Activated CD4-positive, alpha-beta T cell treated with anti-CD3 and anti-CD28 coated beads, Interleukin-2, amount 50 U/mL, for 48 hours (primary cell): ENCODE measurements at places on chromosomes 2 and 18.

DNA sequence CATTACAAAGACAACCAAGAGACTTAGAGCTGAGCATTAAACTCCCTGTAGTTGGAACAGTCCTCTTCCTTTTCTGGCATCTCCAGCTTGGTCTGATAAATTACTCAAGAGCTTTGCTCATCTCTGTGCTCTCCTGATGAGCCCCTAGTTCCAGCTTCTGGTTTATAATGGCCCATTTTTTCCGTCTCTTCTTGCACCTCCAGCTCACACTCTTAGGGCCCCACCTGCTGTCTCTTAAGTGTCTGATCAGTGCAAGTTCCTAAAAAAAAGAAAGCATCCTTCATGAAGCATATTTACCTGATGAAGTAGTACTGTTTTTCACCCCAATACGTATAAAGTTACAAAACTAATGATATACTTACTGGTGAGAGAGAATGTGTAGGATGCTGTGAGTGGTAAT is 822.9 kb downstream of the RNF144A start:
- DNase-seq: no peak

DNA sequence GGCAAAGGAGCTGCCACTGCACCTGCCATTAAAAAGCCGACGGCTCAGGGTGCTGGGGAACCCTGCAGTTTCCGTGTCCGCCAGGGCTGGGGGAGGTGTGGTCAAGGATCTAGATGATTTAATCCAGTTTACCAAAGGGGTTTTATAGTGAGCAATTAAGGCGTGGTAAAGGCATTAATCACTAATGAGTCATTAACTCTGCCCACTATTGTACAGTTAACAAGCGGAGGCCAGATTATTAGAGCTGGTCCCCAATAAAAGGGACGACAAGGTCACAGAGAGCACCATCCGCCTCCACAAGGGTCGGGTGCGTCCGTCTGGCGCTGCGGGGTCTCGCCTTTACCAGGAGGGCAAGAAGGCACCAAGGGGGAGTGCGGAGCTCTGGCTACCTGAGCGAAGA is 9.6 kb downstream of the RAX start:
- no peak for DNase-seq

- no peak for DNase-seq
Measured at GRCh38 chr2:73850009-73850408, 21.2 kb downstream of the STAMBP start.

DNA sequence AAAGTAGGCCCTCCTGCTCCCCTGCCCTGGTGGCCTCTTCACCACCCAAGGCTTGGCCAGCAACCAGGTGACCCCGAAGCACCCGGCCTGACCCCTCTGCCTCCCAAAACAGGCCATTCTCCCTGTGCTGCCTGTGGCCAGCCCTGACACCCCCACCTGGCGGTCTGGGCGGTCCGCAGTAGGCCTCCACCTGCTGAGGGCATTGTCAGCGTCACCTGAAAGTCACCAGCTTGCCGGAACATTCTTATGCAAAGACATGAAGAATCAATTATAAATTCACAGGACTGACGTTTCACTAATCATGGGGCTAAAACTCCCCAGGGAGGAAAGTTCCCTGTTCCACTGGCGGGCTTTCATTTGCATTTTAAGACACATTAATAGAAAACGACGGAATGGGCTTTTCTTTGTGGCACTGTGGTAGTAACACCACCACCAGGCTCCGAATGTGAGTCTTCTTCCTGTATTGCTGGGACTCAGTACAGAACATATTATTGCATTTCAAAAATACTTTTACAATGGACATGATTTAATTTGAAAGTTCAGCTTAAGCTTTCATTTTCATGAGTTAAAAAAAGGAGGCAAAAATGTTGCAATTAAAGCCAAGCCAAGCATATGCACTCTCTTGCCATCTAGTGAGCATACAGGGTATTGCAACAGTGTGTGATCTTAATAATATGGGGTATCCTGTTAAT is 57.4 kb downstream of the ADI1 start:
- DNase-seq: no peak

DNA sequence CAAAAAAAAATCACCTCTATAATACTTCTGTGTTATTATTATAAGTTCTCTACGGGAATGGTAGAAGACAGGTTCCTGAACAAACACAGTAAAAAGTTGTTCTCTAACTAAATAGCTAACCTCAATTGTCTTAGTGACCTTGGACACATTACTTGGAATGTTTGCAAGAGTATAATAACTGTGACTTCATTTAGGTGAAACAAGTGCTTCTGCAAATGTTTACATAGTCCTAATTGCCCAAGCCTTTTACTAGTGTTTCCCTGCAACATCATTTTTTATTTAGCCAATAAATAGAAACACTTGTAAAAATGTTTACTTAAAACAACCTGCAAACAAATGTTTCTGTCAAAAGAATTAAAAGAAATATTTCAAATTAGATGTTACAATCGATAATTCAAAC is 9.9 kb downstream of the PLEKHM3 start:
- no peak for DNase-seq

GRCh38 chr18:32582455-32582854 is 111.8 kb upstream of the GAREM1 start:
- no peak for DNase-seq
